Amniotic epithelial cell (primary cell): ENCODE measurements at places on chromosomes 5 and 9.

DNA sequence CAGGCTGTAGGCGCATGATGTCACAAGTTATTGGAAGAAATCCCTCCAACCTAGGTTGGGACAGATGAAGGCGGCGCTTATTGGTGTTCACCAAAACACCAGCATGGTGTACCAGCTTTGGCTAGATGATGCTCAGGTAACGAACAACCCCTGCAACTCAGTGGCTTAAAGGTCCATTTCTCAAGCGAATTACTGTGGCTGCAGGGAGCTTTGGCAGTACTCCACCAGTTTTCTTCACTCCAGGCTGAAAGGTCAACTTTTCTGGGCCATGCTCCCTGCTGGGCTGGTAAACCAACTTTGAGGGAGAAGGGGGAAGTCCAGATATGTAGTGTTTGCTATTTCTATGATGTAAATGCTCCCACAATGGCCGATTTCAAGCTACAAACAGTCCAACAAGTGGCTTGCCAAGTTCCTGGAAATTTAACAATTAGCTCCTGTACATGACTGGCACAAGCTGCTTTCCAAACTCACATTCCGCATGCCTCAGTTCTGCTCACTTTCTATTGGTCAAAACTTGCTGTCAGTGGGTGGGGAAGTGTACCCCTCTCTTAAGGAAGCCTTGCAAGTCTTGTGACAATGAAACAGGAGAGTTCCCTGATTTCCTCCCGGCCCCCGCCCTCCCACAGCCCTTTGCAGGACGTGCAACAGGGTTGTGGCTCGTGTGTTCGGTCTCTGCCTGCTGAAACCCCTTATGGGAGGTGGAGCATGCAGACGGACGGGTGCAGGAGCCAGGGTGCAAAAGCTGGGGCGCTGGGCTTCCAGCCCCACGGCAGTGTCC lies 588 bp upstream of the ZBED3 start:
- DNase-seq = peak; percentile 26

- peak; percentile 64 for DNase-seq
Observed at GRCh38 chr5:177402271-177403043, 2.0 kb upstream of the PFN3 start.

GRCh38 chr5:43840424-43841125 lies 237.6 kb downstream of the NNT start:
- DNase-seq = no peak

GRCh38 chr9:14209399-14210345 lies 104.3 kb downstream of the NFIB start:
- no peak for DNase-seq
